HFFc6 (cell line): ENCODE measurements at places on chromosomes 3 and 15.

DNA sequence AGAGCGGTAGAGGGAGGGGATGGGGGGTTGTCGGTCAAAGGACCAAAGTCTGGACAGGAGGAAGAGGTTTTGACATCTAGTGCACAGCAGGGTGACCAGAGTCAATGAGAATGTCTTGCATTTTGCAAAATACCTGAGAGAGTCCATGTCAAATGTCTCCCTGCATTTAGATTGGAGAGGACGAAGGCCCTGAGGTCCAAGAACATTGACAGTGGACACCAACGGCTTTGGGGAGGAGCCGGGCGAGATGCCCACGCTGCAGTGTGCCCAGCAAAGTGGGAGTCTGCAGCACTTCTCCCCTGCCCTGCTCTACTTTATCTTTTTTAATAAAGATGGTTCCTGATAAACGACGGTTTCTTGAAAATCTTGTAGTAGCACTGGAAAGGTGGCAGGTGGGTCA is 67.4 kb upstream of the TAMM41 start:
- no peak for DNase-seq

DNA sequence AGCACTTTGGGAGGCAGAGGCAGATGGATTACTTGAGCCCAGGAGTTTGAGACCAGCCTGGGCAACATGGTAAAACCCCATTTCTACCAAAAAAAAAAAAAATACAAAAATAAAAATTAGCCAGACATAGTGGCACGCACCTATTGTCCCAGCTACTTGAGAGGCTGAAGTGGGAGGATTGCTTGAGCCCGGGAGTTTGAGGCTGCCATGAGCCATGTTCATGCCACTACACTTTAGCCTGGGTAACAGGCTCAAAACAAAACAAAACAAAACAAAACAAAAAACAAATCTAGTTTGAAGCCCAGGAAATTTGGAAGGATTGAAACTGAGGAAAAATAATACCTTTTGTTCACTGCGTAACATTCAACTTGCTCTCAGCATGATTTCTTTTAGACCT is 16.6 kb downstream of the TMOD3 start:
- DNase-seq, result no peak

DNA sequence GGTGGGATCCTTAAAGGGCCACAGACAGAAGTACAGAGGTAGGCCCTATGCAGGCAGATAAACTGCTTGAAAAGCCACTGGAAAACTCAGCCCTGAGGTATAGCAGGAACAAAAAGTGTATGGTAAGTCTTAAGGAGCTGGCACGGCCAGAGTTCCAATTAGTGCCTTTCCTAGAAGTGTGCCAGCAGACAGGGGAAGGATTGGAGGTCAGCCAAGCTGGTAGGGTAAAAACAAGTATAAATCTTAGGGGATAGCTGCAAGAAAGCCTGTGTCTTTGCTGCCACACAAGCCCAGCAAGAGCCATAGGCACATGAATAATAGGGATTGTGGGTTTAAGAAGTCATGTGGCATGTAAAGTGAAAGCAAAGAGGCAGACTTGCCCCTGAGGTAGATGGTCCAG is 582.5 kb downstream of the PLOD2 start:
- no peak for DNase-seq

DNA sequence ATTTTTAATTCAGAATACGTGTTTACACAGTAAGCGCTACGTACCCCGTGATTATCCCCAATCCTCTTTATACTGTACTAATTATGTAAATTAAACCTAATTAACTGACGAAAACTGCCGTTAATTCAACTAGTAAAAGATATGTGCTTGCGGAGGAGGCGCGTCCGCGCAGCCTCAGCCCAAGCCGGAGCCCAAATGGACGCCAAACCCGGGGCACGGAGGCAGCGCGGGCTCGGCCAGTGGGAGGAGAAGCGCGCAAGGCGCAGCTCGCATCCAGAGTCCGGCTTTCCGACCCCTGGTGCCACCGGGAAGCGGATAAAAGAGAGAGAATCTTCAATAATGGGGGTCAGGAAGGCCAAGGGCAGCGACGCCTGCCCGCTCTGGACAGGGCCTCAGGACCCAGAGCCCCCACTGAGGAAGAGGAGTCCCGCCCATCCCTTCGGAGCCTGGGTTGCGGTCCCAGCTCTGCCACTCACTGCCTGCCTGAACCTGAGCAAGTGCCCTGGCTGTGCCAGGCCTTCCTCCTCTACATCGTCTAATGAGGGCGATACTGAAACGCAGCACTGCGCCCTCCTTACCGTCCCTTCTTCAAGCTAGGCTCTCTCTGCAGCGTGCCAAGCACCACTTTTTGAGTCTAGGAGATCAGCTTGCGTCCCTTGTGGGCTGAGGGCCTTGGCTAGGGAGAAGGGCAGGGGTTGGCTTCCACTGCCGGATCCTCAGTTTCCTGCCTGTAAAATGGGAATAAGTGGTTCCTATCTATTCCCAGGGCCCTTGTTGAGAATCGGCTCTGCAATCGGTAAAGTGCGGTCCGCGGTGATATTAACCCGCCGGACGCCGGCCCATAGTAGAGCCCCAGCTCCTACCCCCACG is 5.0 kb upstream of the SKOR1 start:
- DNase-seq, result no peak

- DNase-seq, result no peak
These were observed 3.2 kb downstream of the MASP1 start for GRCh38 chr3:187288131-187288854.

GRCh38 chr15:46732060-46732459 is 985.2 kb upstream of the SEMA6D start:
- no peak for DNase-seq

DNA sequence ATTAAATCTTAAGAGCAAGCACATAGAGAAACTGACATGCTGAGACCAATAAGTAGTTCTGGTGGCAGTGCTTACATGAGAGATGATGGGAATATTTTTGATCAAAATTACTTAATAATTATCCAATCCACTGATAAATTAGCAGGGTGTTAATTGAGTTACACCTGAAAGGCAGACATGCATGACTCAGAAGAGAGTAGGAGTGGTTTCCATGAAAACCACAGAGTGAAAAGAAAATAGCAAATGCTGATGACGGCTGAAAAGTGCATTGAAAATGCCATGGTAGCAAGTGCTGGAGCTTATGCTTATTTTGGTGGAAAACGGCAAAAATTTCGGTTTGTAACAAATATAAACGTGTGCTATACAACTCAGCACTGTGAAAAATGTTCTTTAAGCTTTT is 267.8 kb upstream of the LRRN1 start:
- DNase-seq, result no peak

DNA sequence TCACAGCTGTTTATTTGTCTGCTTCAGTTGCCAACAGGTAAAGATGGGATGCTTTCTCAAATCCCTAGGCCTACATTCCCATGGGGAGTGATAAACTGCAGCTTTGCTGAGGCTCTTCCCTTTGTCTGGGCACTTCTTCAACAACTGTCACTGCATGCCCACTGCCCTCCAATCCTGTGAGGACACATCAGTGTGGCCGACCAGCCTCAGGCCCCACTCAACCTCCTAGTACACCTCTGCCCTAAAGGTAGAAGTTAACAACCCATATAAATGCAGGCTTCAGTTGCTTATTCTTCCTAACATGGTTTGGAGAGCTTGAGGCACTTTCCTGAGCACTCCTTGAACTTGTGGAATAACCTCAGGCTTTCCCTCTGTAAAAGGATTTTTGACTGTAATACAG is 49.6 kb downstream of the ROPN1B start:
- DNase-seq, result no peak

DNA sequence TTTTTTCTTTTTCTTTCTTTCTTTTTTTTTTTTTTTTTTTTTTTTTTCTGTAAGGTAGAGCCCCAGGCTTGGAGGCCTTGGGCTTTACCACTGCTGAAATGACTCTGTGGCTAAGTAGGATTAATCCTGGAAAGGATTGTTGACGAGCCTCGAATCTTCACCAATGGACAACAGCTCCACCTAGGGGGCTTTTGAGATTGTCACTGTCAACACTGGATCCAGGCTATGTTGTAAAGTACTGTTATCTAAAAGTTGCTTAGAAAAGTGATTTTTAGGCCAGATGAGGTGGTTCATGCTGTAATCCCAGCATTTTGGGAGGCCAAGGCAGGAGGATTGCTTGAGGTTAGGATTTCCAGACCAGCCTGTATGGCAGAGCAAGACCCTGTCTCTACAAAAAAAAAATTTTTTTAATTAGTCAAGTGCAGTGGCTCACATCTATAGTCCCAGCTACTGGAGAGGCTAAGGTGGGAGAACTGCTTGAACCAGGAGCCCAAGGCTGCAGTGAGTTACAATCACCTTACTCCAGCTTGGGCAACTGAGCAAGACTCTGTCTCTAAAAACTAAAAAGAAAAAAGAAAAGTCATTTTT is 41.6 kb downstream of the KLHL18 start:
- peak; percentile 82 for DNase-seq

- no peak for DNase-seq
These were observed 267.5 kb downstream of the PDCD6IP start for GRCh38 chr3:34065901-34066300.

DNA sequence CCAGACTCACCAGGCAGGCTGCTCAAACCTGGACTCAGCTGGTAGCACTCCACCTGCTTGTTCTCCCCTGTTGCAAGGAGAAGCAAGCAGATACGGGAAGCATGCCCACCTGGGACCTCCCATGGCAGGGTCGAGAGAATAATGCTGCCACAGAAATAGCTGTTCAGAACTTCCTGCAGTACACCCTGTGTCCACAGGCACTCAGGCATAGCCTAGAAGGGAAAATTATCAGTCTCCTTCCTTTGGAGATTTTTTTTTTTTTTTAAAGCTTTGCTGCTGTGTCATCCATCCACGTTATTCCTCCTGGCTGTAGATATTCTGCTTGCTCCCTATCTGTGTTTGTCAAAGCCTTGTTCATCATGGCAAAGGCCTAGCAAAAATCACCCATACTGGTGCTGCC is 32.7 kb upstream of the RPS17 start:
- no peak for DNase-seq

DNA sequence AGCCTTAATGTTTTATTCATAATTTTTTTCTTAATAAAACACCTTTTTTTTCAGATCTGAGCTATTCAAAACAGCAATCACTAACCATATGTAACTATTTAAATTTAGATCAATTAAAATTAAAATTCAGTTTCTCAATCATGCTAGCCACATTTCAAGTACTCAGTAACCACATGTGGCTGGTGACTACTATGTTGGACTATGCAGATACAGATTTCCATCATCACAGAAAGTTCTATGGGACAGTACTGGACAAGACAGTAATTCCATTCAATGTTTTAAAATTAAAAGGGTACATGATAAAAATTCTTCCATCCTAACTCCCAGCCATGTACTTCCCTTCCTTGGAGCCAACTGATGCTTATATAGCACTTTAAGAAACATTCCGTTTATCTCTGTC is 119.3 kb downstream of the GLDN start:
- DNase-seq, result no peak

- no peak for DNase-seq
These were observed 88.5 kb upstream of the PFN2 start for GRCh38 chr3:150059241-150059640.

DNA sequence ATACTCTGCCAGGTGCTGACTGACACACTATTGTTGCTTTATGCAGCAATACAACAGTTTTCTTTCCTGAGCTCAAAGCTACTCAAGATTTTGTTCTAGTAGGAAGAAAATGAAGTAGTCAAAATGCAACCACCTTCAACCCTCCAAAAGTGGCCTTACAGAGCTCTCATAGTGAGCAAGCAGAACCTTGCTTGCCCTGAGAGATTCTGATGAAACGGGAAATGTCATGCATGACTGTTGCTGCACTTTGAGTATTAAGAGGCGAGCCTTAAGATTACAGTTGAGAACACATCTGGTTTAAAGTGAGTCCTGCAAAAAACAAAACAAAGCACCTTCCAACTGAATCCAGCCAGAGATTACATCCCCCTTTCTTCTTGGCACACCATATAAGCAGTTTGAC is 29.7 kb downstream of the MINDY4B start:
- DNase-seq, result no peak

DNA sequence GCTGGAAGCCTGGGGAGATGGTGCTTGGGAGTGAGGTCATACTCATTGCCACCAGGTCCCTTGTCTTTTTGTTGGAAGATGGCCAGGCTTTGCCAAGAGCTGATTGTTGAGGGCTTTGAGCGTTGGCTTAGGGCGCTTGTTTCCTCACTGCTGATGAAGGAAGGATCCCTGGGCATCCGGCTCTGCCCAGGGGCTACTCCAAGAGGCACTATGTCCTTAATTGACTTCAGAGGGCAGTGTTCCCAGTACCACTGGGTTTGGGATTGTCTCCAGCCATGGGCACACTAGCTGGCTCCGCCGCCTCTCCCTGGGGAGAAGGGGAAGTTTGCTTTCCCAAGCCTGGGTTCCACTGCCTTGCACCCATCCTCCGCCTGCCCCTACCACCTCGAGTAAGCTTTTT is 57.2 kb upstream of the RGMA start:
- no peak for DNase-seq

DNA sequence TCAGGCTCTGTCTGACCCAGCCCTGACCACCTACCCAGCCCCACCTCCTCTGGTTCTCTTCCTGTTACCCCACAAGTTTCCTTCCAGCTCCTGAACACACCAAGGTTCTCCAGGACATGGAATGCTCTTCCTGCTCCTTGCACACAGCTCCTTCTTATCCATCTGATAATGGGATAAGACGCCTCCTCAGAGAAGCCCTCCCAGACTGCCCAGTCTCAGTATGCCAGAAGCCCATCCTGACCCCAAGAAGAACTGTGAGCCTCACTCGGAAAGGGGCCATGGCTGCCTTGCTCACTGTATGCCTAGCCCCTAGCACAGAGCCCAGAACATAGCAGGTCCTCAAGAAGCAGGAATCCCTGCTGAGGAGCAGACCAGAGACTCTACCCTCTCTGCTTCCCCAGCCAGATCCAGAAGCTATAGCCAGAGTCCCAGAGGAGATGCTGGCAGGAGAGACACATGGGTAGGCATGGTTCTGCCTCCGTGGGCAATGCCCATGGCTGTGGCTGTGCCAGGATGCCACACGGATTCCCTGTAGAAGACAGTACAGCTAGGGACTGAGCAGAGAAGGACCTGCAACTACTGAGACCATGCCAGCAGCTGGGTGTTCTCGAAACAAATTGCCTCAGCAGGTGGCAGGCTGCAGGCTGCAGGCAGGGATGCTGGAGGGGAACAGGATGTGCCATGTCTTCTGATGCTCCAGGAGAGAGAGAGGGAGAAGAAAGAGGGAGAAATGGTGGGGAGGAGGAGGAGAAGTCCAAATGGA is 74.0 kb upstream of the LINGO1 start:
- DNase-seq, result no peak

DNA sequence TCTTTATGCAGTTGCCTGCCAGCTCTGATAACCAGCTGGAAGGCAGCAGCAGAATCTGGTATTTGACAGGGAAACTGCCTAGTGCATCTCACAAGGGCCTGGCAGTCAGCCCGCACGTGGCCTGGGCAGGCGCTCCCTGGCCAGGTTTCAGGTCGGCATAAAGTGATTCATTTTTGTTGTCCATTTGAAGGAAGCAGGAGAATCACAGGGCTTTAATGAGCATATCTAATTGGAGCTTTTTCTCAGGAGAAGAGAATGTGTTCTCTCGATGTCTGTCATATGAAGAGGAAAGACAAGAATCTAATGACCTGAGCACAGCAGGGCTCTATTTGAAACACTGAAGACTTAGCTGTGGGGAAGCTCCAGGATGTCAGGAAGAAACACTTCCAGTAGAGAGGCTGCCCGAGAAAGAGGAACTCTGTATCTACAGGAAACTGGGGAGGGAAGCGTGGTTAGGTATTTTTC is 98.8 kb upstream of the MB21D2 start:
- DNase-seq, result peak; percentile 10

GRCh38 chr3:45185052-45185451 is 38.9 kb upstream of the CDCP1 start:
- no peak for DNase-seq

- no peak for DNase-seq
These were observed 107.4 kb downstream of the LRIG1 start for GRCh38 chr3:66393333-66394005.

- no peak for DNase-seq
These were observed 175.1 kb downstream of the PTPRG start for GRCh38 chr3:61736506-61736905.

- DNase-seq, result no peak
These were observed 162.9 kb upstream of the FAM3D start for GRCh38 chr3:58829321-58830000.
